ENCODE measurements at places on chromosomes 11 and 22.

DNA sequence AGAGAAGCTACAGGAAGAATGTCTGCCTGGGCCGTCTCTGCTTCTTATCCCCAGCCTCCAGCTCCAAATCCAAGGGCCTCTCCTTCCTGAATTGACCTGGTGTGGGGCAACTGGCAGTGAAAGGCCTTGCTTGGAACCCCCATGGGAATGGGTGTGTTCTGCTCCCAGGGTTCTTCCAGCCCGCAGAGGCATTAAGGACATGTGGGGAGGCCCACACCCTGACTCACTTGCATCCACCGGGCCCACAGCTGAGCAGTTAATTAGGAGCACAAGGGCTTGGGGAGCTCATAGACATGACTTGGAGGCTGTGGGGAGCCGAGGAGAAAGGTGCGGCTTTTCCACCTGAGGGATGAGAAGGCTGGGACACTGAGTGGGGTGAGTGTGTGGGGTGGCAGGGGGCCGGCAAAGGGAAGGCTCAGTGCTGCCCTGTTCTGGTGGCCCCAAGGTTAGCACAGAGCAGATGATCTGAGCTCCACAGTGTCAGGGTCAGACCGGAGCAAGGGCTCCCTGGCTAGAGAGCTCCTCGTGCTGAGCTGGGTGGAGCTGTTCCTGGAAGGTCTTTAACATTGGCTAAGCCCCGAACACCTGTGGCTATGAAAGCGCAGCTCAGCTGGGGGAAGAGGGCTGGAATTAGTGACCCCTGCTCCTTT lies 64.5 kb upstream of the NECTIN1 start:
- DNase-seq, result no peak

- no peak for DNase-seq
Observed at GRCh38 chr22:46650078-46650810, 30.1 kb downstream of the GRAMD4 start.

DNA sequence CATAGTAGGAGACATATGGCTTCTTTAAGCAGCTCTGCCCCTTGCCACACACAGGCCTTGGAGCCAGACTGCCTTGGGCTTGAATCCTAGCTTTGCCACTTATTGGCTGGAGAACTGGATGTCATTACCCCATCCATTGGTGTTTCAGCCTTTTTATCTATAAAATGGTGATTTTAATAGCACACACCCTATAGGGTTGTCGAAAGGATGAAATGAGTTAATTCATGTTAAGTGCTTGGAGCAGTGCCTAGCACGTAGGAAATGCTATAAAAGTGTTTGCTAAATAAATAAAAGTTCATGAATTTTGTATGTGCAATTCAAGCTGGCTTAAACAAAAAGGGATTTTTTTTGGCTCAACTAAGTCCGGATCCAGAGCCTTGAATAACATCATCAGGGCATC lies 120.7 kb downstream of the TIMP3 start:
- peak; percentile 13 for DNase-seq

DNA sequence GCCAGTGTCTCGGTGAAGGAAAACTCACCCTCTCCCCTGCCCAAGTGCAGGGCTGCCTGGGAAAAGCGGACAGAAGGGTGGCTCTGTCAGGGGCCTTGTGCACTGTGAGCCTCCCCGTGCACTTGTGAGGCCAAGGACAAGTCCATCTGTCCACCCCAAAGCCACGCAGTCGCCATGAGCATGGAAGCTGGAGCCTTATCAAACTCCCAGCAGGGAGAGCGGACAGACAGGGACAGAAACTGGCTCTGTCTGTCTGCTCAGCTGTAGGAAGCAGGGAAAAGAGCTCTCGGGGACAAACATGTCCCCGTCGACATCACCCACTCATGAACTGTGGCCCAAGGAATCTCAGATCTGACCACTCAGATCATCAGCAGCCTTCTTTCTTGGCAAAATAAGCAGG lies 1385.4 kb downstream of the TBC1D22A start:
- no peak for DNase-seq

DNA sequence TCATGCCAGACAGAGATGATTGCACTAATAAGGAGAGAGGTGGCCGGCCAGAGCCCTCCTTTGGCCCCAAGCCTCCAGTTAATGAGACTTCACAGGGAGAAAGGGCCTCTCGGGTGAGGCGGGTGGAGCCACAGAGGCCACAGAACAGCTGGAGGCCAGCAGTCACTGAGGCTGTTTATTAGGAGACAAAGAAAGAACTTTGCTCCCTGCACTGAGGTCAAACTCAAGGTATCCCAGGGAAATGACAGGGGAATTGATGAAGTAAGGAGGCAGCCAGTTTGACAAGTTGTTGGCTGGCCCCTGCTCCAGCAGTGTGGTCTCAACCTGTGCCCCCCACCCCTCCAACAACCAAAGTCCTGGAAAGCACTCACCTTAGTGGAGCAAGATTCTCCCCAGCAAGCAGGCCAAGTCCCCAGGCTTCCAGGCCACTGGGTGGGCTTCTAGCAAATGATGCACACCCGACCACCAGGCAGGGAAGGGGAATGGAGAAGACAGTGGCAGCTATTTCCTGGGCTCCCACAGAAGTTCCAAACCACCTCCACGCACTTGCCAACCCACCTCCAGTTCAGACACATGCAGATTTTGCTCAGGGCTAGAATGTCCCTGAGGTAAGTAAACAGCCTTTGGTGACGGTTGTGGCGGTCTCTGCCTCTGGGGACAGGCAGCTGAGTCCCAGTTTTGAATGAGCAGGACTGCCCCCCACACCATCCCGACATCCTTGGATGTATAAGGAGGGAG lies 53.2 kb downstream of the RPUSD4 start:
- no peak for DNase-seq

- no peak for DNase-seq
Observed at GRCh38 chr11:4610258-4610935, 2.4 kb upstream of the TRIM68 start.

DNA sequence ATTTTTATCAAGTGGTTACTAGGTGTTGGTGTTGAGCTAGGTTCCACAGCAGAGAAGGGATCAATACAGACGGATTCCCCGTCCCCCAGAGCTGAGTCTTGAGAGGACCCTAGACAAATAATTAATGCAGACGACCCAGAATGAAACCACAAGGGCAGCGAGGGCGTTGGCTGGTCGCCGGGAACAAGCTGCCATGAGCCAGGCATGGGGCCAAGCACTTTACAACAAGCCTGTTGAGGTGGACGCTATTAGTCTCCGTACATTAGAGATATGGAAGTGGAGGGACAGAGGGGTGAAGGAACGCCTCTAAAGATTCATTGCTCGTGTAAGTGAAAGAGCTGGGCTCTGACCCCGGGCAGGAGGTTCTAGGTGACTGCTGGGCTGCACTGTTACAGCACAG lies 77.1 kb upstream of the EIF3D start:
- DNase-seq, result no peak

DNA sequence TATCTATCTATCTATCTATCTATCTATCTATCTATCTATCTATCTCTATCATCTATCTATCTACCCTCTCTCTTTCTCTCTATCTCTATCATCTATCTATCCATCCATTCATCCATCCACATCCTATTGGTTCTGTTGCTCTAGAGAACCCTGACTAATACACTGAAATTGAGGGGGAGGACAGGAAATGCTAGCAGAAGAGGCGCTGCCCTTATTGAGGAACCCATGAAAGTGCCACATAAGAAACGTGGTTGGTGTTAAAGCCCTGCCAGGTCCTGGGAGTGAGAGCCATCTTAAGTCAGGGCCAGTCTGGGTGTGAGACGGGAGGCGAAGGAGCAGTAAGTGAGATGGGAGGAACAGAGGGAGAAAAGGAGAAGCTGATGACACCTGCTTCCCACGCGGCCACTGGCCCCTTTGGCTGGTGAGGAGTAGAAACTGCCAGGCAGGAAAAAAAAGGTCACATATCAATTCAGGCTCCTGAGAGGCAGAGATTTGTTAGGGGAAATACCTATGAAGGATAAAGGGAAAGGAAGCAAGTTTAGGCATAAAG lies 87.9 kb upstream of the PLET1 start:
- no peak for DNase-seq

GRCh38 chr11:70173018-70173417 lies 30.1 kb upstream of the FADD start:
- no peak for DNase-seq

- no peak for DNase-seq
Observed at GRCh38 chr11:66915866-66916265, 42.3 kb downstream of the PC start.

GRCh38 chr11:61480994-61481335 lies 27.6 kb upstream of the LRRC10B start:
- DNase-seq, result no peak

GRCh38 chr11:63510360-63511047 lies 4.6 kb downstream of the LGALS12 start:
- DNase-seq, result no peak

All from LNCaP clone FGC (cell line).